ENCODE measurements at places on chromosomes 6 and 20. TPM values are rescaled to one million over a fixed set of nuclear protein-coding genes. Genes with fewer than 3 reads are reported as not detected.

Gene PPIL6
- 1.3 TPM for total RNA-seq

Gene FAXC
- total RNA-seq: 25.6 TPM

Gene PACRG
- total RNA-seq: not detected

DNA sequence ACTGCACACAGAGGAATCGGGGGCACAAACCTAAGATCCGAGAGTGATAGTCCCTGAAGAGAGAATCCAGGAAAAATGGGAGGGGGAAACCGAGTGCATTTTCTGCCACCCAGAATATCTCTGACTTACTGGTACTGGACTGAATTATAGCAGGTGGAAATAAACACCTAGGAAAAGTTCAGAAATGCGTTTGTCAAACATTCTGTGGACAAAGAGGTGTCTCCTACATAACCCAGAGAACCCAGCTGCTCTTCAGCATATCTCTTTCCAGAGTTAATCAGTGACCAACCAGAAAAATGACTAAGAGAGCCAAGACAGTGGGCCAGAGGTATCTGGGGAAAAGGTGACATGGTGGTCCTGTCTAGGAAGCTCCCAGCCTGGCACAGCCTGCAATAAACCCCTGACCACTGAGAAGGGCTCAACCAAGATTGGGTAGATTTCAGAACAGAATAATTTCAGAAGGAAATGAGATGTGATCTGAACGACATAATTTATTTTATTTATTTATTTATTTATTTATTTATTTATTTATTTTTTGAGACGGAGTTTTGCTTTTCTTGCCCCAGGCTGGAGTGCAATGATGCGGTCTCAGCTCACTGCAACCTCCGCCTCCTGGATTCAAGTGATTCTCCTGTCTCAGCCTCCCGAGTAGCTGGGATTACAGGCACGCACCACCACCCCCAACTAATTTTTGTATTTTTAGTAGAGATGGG lies 6.0 kb upstream of the VNN1 start:
- DNase-seq: no peak
- no peak overlapping the region for H3K27ac ChIP-seq
- H3K4me1 ChIP-seq: no peaks in the 10 kb centered on the region
- H3K4me3 ChIP-seq: no peak overlapping the region

GRCh38 chr20:3753098-3753497 lies 14.5 kb downstream of the ADISSP start:
- peaks cover 17% of the 10 kb centered on the region for H3K4me1 ChIP-seq
- no peak for DNase-seq
- no peaks in the 10 kb centered on the region for H3K36me3 ChIP-seq
- no peak overlapping the region for H3K4me3 ChIP-seq
- no peak overlapping the region for H3K27ac ChIP-seq

DNA sequence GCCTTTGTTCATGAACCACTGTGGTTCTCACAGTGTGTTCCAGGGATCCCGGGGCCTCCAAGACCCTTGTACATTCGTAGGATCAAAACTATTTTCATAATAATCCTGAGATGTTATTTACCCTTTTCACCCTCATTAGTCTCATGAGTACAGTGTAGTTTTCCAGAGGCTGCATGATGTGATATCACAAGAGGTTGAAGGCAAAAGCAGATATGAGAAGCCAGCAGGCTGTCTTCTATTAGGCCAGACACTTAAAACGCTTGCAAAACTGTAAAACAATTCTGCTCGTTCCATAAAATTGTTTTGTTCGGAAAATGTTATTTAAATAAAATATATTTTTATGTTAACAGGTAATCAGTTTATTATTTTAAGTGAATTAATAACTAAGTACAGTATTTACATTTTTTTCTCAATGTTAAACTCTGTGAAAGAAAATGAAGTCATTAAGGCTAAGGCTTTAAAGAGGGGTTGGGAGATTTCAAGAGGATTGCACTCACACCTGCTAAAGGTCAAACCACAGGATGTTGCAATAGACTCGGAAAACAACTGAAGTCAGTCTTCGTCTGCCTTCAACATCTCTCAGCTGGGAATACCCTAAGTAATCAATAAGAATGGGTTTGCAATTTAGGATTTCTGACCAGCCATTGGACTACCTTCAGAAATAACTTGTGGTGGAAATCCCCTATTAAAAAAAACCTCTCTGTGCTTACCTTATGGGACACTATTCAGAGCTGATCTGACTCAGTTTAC lies 474.2 kb downstream of the KIF16B start:
- H3K36me3 ChIP-seq: no peaks in the 10 kb centered on the region
- H3K27ac ChIP-seq: no peak overlapping the region
- no peak overlapping the region for H3K4me3 ChIP-seq
- H3K4me1 ChIP-seq: no peaks in the 10 kb centered on the region
- H3K27me3 ChIP-seq: no peaks in the 10 kb centered on the region
- DNase-seq: no peak

DNA sequence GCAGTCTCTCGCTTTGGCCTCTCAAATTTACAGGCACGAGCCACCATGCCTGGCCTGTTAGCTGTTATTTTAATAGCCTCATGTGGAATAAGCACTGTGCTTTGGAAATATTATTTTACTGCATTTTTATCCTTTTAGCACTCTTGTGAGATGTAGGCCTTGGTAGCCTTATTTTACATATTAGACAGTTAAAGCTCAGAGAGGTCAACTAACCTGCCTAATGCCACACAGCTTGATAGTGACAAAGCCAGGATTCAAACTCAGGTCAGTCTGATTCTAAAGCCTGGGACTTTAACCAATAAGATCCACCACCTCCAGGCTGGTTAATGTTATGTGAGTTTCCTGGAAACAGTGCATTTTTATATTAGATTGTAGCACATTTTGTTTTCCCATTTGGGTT lies 9.5 kb downstream of the TNFAIP3 start:
- H3K27me3 ChIP-seq: no peaks in the 10 kb centered on the region
- H3K36me3 ChIP-seq: peaks cover 9% of the 10 kb centered on the region
- H3K27ac ChIP-seq: no peak overlapping the region
- no peak overlapping the region for H3K4me3 ChIP-seq
- H3K4me1 ChIP-seq: peaks cover 5% of the 10 kb centered on the region
- DNase-seq: no peak

GRCh38 chr6:15661853-15662325 lies 939 bp downstream of the DTNBP1 start:
- peak overlapping the region; percentile 71 for H3K4me3 ChIP-seq
- H3K4me1 ChIP-seq: peaks cover 3% of the 10 kb centered on the region
- DNase-seq: no peak
- H3K36me3 ChIP-seq: no peaks in the 10 kb centered on the region
- peaks cover 12% of the 10 kb centered on the region for H3K27me3 ChIP-seq
- no peak overlapping the region for H3K27ac ChIP-seq

- no peaks in the 10 kb centered on the region for H3K27me3 ChIP-seq
- no peak overlapping the region for H3K27ac ChIP-seq
- no peak for DNase-seq
Observed at GRCh38 chr20:40813029-40813431, 124.0 kb upstream of the MAFB start.

- no peak overlapping the region for H3K27ac ChIP-seq
- no peak for DNase-seq
- no peak overlapping the region for H3K4me3 ChIP-seq
Observed at GRCh38 chr20:35796571-35796970, 24.8 kb downstream of the PHF20 start.

DNA sequence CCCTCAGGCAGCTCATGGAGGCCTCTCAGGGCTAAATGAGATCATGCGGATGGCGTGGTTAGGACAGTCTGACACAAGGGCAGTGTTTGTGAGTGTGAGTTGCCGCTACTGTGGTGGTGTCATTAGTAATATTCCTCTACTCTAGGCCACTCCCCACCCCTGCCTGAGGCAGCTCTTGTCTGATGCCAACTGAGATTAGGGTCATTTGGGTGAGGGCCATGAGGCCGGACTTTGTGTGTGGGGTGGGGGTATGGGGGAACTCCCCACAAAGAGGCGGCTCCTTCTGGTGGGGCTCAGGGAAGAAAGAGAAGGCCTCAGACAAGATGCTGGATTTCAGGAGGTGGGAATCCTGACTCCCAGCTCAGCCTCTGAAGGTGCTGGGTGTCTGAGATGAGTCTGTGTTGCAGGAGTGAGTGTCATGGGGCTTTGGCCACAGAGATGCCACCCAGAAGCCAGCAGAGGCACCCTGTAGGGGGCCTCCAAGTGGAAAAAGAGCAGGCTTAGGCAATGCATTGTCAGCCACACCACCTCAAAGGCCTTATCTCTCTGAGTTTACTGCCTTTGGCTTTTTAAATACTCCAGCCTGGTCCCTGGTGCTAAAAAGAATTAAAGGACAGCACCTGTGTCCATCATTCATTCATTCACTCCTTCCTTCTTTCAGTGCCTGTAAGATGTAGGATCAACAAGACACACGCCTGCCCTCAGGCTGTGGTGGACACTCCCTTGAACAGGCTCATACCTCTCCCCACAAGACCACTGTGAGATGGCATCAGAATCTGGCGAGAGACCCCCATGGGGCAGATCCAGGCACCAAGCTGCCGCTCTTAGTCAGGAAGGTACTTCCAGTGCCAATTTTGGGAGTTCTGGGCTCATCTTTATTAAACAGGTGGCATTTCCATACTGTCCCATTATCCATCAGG lies 175.2 kb downstream of the MRPL14 start:
- H3K27me3 ChIP-seq: no peaks in the 10 kb centered on the region
- no peaks in the 10 kb centered on the region for H3K4me1 ChIP-seq
- no peaks in the 10 kb centered on the region for H3K36me3 ChIP-seq
- DNase-seq: no peak
- H3K4me3 ChIP-seq: no peak overlapping the region

DNA sequence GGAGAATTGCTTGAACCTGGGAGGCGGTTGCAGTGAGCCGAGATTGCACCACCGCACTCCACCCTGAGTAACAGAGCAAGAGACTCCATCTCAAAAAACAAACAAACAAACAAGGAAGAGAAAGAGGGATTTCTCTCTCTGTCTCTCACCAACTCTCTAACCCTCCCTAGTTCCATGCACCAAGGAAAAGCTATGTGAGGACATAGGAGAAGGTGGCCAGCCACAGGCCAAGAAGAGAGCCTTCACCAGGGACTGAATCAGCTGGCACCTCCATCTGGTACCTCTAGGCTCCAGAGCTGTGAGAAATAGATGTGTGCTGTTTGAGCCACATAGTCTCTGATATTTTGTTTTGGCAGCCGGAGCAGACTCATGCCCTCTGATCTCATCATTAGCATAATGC lies 9.0 kb upstream of the FAM110A start:
- no peak for DNase-seq
- no peak overlapping the region for H3K27ac ChIP-seq
- no peaks in the 10 kb centered on the region for H3K27me3 ChIP-seq
- H3K36me3 ChIP-seq: no peaks in the 10 kb centered on the region
